Vagina (tissue), 2 donors: ENCODE measurements at places on chromosomes 6 and 20. TPM values are rescaled to one million over a fixed set of nuclear protein-coding genes. Genes with fewer than 3 reads are reported as not detected.

The SEMG1 gene
- not detected for total RNA-seq

The PRRT1 gene
- 8.8 TPM for total RNA-seq

DNA sequence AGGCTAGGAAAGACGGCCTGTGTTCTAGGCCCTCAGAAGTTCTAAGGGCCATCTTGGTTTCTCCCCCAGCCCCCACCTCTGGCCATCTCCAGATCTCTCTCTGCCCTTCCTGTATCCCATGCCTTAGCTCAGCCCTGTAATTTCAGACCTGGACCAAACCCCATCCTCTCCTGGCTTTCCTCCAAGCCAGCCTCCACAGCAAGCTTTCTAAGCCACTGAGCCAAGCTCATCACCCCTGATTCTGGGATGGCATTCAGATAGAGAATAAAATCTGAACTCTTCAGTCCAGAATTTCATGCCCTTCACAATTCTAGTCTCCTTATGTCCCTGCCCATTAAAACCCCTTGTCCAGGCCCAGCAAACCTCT, 18.9 kb upstream of the CCM2L start:
- H3K4me1 ChIP-seq, result no peaks in the 10 kb centered on the region
- no peaks in the 10 kb centered on the region for H3K36me3 ChIP-seq
- H3K27ac ChIP-seq, result no peak overlapping the region
- H3K27me3 ChIP-seq, result no peaks in the 10 kb centered on the region
- DNase-seq, result no peak
- H3K4me3 ChIP-seq, result no peak overlapping the region

DNA sequence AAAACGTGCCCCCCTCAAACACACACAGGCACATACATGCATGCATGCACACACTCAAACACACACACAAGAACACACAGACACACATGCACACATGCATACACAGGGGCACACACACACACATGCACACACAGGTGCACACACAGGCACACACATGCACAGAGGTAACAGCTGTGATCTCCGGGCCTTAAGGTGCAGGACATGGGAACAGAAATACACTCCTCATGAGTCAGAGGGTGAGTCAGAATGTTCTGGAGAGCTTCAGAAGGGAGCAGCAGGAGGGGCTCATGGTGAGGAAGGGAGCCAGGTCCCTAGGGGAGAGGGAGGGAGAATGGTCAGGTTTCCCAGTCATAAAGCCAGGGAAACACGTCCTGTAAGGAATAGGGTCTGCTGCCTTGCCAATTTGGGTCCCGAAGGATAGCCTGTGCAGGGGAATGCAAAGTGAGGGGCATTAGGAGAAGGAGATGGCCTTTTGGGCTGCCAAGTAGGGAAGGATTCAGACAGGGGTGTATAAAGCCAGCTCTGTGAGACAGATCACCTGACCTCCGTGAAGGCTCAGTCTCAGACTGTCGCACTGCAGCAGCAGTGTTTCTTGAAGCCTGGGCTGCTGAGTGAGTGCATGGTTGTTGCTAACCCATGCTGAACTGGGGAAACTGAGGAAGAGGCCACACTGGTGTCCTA, 123.9 kb downstream of the MAFB start:
- H3K4me3 ChIP-seq, result no peak overlapping the region
- no peak for DNase-seq
- H3K36me3 ChIP-seq, result no peaks in the 10 kb centered on the region
- peak overlapping the region; percentile 39 for H3K27ac ChIP-seq
- H3K27me3 ChIP-seq, result no peaks in the 10 kb centered on the region

DNA sequence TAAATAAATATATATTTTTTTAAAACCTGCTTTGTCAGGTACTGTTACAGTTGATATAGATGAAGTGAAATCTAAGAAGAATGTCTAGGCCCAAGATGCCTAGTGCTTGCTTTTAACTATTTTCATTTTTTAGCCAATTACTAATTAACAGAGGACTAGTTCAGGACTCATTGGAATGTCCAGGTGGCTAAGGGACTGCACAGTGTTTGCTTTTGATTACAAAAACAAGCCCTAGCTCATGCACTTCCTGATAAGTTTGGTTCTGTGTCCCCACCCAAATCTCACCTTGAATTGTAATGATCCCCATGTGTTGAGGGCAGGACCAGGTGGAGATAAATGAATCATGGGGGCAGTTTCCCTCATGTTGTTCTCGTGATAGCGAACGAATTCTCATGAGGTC, 417.1 kb downstream of the PLCB1 start:
- no peak overlapping the region for H3K27ac ChIP-seq
- no peak for DNase-seq
- H3K36me3 ChIP-seq, result no peaks in the 10 kb centered on the region
- H3K27me3 ChIP-seq, result no peaks in the 10 kb centered on the region
- H3K4me1 ChIP-seq, result no peaks in the 10 kb centered on the region

DNA sequence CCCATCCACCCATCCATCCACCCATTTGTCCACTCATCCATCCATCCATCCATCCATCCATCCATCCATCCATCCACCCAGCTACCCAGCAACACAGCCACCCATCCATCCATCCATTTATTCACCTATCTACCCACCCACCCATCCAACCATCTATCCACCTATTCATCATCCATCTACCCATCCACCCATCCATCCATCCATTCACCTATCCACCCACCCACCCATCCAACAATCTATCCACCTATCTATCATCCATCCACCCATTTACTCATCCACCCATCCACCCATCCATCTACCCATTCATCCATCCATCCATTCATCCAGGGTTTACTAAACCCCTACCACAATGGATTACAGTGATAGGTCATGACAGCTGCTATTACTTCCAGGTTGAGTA, 7.4 kb downstream of the SERPINB1 start:
- no peaks in the 10 kb centered on the region for H3K36me3 ChIP-seq
- no peak overlapping the region for H3K4me3 ChIP-seq
- H3K27ac ChIP-seq, result no peak overlapping the region
- no peak for DNase-seq
- peaks cover 6% of the 10 kb centered on the region for H3K4me1 ChIP-seq

- no peaks in the 10 kb centered on the region for H3K36me3 ChIP-seq
- H3K27me3 ChIP-seq, result no peaks in the 10 kb centered on the region
- DNase-seq, result no peak
- peaks cover 35% of the 10 kb centered on the region for H3K4me1 ChIP-seq
- H3K4me3 ChIP-seq, result no peak overlapping the region
Measured at GRCh38 chr6:116404696-116405095, 33.9 kb downstream of the DSE start.

DNA sequence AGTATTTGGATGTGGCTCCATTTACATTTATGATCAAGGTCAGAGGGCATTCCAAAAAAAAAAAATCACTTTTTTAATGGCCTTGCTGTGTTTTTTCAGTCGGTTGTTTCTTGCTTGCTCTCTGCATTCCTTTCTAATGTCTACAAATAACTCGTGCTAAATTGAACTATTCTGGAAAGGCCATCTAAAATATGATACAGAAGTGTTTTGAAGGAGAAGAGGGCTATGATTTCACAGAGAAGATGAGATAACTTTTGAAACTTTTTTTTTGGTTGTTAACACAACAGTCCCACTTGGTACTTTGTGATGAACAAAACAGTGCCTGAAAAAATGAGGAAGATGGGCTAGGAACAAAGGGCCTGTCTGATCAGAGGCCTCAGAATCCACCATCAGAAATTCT, 156.1 kb upstream of the SMLR1 start:
- no peaks in the 10 kb centered on the region for H3K36me3 ChIP-seq
- DNase-seq, result no peak
- no peaks in the 10 kb centered on the region for H3K27me3 ChIP-seq
